Stimulated activated CD4-positive, alpha-beta T cell treated with anti-CD3 and anti-CD28 coated beads, TNF-alpha, amount 100 ng/mL, for 48 hours (primary cell): ENCODE measurements at places on chromosomes 1 and 21.
A peak's percentile ranks its signal among the peaks of the same experiment; 100 is the strongest.

GRCh38 chr21:45259206-45259840 lies 28.4 kb downstream of the POFUT2 start:
- no peak for DNase-seq

DNA sequence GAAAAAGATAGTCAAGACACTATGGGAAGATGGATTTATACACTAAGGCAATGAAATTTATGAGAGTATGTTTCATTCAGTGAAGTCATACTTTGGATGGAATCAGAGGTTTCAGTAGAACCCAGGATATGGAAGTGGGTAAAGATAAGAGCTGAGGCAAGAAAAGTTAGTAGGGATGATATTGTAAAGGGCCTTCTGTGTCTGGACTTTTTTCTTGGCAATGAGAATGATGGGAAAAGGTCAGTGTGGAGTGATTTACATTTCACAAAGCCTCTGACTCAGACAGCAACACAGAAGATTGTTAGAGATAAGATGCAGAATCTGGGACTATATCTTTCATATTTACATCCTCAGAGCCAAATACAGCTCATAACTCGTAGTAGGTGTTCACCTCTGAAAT lies 32.1 kb downstream of the SH3BGR start:
- DNase-seq = no peak

DNA sequence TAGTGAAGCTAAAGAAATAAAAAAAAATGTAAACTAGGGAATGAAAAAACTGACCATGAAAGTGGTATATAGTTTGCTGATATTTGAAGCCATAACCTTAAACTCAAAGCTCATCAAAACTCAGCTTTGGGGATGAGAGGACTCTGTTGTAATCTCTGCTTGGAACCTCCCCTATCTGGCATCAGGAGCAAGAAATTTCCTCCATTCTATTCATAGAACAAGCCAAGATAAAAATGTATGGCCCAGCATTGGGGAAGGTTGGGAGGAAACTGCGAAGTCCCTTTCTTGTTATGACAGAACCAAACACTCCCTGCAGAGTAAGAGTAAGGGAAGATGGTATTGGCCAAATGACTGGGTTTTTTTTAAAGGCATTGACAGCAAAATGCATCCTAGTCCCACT lies 35.6 kb downstream of the MCOLN2 start:
- no peak for DNase-seq

DNA sequence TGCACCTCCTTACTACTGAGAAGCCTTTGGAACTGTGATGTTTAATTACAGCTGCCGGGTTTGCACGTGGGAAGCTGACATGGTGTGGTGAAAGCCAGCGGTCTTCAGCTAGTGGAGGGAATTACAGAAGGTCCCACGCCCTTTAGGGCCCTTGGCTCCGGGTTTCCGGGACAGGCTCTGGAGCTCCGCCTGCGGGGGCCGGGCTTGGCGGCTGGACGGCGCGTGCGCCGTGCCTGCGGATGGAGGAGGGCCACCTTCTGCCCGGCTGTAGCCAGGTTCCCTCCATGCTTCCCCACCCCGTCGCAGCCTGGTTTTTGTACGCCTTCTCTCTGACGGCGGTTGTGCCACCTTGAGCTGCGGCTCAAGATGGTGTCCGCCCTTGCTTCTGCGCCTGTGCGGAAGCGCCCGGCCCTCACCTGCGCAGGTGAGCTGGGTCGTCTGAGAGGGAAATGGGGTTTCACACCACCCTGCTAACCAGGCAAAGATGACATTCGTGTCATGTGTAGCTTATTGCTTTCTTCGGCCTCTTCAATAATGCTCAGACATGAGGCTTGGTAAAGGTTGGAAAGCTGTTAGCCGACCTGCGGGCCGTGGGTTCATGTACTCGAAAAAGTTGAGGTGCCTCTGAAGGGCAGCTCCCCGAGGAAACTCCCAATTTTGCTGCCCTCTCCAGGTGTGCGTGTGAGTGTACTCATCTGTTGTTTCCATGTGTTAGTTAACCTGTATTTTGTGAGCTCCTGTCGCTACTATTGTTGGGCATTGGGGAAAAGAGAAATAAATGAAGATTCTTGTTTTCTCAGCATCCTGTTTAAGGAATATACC lies 36.6 kb upstream of the OPRD1 start:
- peak; percentile 38 for DNase-seq

DNA sequence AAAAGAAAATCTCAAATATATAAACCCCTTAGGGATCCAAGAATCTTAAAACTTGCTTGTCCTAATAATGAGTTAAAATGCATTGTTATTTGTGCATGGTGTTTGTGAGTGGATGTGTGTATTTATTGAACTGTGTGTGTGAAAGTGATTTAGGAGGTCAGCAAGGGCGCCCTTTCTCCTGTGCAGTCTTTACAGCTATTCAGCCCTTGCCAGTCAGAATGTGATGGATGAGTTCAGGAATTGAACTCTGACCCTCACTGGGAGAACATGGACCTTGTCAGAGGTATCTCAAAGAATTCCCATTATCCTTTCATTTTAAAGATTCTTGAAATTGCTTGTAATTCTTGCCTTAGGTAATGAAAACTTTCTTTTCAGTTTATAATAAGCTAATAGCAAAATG lies 493.0 kb upstream of the ADGRL4 start:
- no peak for DNase-seq
